Gastrocnemius medialis (tissue), 4 donors: ENCODE measurements at places on chromosomes 13 and 19.

- DNase-seq: no peak
Observed at GRCh38 chr19:5130371-5131030, 161.6 kb downstream of the KDM4B start.

GRCh38 chr13:39110518-39111097, 72.4 kb downstream of the NHLRC3 start:
- no peak for DNase-seq

DNA sequence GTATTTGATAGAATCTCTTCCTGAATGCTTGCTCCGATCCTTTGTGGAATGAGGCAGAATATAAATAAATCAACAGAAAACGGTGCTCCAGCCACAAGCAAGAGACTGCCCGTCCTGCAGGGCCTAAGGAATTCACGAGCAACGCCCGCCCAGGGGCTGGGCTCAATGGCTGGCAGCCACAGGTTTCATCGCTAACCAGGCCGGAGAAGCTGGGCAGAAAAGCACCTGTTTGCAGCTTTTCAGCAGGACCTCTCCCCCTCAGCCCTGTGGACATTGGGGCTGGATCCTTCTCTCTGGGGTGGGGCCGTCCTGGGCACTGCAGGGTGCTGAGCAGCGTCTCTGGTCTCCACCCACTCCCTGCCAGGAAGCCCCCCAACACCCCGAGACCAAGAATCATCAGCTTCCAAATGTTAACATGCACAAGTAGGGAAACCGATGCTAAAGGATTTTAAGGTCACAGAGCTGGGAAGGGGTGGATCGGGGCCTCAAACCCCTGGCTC, 102.5 kb downstream of the GADD45B start:
- no peak for DNase-seq

GRCh38 chr13:103029798-103030197, 36.4 kb downstream of the SLC10A2 start:
- DNase-seq: no peak

- no peak for DNase-seq
Observed at GRCh38 chr13:81246556-81246955, 905.6 kb upstream of the SPRY2 start.

GRCh38 chr19:45782820-45783785, 813 bp upstream of the DMPK start:
- peak; percentile 94 for DNase-seq

DNA sequence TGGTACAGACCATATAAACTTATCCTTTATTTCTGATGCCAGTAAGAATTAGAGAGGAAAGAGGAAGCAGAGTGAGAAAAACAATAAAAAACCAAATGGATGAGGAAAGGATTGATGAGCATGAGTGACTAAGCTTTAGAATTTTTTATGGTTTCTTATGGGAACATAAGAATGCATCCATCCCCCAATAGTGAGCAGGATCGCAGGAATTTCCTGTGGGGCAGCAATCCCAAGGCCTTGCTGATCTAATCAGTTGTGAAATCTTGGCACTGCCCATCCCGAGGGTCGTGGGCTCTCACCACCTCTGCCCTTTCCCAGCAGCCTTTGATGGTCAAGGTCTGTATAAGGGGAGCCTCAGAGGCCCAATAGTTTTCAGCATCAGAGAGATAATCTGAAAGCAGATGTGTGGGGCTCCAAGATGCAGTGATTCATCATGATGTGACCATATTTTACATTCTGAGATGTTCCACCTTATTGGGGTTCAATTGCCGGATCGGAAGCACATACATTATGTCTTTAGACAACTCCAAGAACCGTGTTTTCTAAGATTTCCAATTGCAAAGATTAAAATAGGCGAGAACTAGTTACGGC, 222.1 kb downstream of the DNAJC15 start:
- no peak for DNase-seq

GRCh38 chr13:91162180-91162579, 185.3 kb upstream of the MIR17HG start:
- DNase-seq: no peak

GRCh38 chr13:35498231-35498630, 21.7 kb upstream of the MAB21L1 start:
- DNase-seq: no peak

GRCh38 chr19:4577020-4577782, 17.7 kb upstream of the SEMA6B start:
- no peak for DNase-seq

- DNase-seq: no peak
Observed at GRCh38 chr13:50842251-50842989, 1.1 kb downstream of the DLEU7 start.

GRCh38 chr13:102401766-102402165, at the start of gene FGF14:
TSS of gene FGF14 (minus strand) at chr13:102402048.
- DNase-seq: no peak

DNA sequence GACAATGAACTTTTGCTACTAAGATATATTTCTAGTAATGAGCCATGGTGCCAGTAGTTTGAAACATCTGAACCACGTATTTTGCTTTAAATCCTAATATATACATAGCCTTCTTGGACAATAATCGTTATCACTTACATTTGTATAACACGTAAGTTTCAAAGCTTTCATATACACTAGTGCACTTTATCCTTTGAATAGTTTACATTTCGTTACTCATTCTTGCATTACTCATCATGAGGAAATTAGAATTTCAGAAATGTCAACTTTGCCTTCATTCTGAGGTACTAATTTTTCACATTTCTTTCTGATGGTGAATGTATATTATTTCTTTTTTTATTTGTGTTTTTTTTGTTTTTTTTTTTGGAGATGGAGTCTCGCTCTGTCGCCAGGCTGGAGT, 5.8 kb downstream of the KBTBD7 start:
- no peak for DNase-seq

DNA sequence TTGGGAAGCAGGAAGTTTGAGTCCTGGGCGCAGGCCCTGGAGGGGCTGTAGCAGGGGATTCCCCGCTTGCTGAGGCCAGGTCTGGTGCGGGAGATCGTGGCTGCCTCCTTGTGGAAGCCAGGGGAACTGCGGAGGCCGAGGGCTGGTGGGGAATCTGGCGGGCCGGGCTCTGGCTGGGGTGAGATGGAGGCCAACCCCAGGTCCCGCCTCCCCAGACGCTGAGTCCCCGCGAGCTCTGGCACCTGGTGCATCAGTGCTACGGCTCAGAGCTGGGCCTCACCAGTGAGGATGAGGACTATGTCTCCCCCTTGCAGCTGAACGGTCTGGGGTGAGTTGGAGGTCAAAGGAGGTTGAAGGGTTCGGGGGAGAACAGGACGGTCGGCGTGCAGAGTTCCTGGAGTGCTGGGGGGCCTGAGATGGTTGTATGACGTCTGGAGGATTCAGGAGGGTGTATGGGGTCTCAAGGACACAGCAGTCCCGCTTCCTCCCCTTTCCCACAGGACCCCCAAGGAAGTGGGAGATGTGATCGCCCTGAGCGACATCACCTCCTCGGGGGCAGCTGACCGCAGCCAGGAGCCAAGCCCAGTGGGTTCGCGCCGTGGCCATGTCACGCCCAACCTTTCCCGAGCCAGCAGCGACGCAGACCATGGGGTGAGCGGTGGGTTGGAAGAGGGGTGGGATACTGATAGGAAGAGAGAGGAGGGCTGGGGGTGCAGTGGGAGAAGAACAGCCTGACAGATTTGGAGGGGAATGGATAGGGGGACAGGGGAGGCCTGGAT, 13.1 kb downstream of the GRAMD1A start:
- peak; percentile 64 for DNase-seq

DNA sequence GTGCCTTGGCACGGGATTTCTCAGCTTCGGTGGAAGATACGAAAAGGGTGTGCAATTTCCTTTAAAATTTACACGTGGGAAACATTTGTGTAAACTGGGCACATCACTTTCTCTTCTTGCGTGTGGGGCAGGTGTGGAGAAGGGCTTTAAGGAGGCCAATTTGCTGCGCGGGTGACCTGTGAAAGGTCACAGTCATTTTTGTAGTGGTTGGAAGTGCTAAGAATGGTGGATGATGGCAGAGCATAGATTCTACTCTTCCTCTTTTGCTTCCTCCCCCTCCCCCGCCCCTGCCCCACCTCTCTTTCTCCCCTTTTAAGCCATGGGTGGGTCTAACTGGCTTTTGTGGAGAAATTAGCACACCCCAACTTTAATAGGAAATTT, 7.2 kb downstream of the SLITRK5 start:
- DNase-seq: no peak

DNA sequence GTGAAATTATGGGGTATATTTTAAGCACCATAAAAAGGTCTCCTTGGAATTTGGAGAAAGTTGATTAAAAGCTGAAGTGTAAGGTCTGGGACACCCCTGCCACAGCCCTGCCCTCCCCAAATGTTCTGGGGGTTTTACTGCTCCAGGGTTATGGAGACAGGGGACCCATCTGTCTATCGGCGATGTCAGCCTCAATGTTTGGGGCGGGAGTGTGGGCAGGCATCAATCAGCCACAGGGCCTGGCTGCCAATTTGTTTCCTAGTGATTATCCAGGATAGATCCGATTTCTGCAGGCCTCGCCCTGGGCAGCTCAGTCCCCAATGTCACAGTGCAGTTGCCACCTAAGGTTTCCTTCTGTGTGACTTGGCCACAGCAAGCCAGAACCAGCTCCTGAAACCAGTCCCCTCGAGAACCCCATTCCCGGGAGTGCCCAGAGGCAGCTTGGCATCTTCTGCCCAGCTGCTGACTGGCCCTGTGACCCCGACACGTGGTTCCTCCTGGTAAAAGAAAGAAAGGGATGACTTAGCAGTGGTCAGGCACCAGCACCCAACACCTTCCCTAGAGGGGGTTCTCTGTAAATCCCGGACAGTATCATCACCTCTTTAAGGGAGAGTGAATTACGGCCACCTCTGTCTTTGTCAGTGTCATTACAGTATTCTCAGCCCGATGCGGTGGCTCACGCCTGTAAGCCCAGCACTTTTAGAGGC, 41.6 kb downstream of the MYO9B start:
- DNase-seq: no peak

DNA sequence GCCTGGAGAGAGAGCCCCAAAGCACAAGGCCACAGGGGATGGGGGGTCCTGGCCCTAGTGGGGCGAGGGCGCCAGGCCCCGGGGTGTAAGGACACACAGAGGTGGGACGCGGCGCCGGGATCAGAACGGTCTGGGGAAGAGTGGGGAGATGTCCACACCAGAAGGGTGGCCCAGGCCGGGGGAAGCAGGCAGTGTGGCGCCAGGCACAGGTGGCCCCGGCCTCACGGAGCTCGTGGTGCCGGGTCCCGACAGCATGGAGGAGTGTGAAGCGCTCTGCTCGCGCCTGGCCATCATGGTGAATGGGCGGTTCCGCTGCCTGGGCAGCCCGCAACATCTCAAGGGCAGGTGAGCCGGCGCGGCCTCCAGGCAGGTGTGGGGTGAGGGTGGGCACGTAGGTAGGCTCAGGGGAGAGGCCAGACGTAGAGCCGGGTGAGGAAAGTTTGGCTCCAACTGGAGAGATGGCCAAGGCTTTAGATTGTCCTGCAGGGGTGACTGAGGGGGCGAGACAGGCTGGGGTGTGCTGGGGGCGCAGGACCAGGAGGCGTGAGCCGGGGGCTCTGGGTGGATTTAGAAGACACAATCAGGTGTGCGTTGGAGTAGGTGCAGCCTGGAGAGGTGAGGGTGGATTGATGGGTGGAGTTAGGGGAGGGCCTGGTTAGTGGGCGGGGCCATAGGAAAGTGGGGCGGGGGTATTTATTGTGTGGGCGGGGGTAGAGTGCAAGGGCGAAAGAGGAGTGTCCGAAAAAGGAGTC, 2.9 kb upstream of the ARHGAP45 start:
- DNase-seq: no peak

GRCh38 chr19:46959894-46960556, 59.6 kb upstream of the NPAS1 start:
- no peak for DNase-seq

DNA sequence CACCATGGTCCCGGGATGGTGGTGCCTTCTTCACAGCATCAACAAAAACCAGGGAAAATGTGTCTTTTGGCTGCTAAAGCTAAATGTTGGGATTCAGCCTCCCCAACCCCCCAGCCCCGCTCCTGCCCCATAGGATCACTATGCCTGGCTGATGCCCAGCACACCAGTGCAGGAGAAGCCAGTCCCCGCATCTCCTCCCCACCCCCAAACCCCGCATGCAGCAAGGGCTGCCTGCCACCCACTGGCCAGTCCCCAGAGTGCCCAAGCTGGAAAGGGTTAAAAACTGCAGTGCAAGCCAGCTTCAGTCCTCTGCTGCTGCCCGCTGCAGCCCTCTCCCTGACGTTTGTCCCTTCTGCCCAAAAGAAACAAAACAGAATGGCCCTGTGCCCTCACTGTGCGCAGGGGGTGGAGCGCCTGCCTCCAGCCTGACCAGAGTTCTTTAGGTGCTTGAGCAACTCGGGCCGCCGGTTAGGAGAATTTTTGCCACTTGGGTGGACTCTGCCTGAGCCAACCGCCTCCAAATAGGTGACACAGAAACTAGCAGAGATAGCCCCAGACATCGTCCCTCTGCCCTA, 3.7 kb downstream of the CALM3 start:
- no peak for DNase-seq

GRCh38 chr19:49152119-49152550, 3.1 kb downstream of the HRC start:
- no peak for DNase-seq

DNA sequence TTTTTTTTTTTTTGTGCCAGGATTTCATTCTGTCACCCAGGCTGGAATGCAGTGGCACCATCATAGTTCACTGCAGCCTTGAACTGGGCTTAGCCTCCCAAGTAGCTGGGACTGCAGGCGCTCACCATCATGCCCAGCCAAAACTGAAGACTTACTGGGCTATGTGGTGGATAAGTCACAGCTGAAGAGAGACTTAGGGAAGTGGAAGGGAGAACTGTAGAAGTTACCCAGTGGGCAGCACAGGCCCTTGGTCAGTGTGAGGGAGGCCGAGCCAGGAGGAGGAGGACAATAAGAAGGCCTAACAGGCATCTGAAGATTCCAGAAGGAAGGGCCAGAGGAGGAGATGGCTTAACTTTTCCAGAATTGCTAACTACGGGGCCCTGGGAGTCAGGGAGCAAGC, 4.0 kb upstream of the PSPN start:
- DNase-seq: no peak

DNA sequence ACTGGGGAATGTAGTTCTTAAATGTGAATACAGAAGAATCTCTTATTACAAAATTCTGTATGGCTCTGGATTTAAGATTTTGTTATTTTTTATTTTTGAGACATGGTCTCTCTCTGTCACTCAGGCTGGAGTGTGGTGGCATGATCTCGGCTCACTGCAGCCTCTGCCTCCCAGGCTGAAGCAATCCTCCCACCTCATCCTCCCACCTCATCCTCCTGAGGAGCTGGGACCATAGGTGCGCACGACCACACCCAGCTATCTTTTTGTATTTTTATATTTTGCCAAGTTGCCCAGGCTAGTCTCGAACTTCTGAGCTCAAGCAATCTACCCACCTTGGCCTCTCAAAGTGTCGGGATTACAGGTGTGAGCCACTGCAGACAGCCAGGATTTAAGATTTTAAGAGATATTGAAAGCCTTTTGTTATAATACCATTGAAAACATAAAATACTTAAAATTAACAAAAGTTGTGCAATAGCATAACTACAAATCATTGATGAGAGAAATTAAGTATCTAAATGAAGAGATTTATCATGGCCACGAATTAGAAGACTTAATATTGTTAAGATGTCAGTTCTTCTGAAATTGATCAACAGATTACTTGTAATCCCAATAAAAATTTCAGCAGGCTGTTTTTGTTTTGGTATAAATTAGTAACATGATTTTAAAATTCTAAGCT, 13.4 kb downstream of the CYP2A6 start:
- DNase-seq: no peak

- DNase-seq: no peak
Observed at GRCh38 chr13:39888865-39889810, 233.7 kb downstream of the COG6 start.

GRCh38 chr13:84686973-84687372, 804.7 kb upstream of the SLITRK1 start:
- DNase-seq: no peak

GRCh38 chr13:51303063-51303552, 36.4 kb upstream of the SERPINE3 start:
- DNase-seq: no peak

- DNase-seq: no peak
Observed at GRCh38 chr13:80168089-80168850, 172.7 kb downstream of the SPRY2 start.
